A549 treated with dexamethasone at 1 μM for 4 hours (cell line): ENCODE measurements at places on chromosomes 5 and 9. TPM values are rescaled to one million over a fixed set of nuclear protein-coding genes. Genes with fewer than 3 reads are reported as not detected.

Gene RETREG1
- 2.3 to 4.2 TPM (median 3.0 TPM) in 5 replicates for total RNA-seq

Gene HIGD2A
- 239 to 292 TPM (median 247 TPM) in 5 replicates for total RNA-seq

Gene PCDHGA6
- total RNA-seq: 0.12 to 0.32 TPM (median 0.29 TPM) in 5 replicates

Gene PCA3
- not detected in 5 replicates for total RNA-seq

Gene PHF19
- 90.3 to 128 TPM (median 113 TPM) in 5 replicates for total RNA-seq

Gene SPATA9
- total RNA-seq: not detected in 5 replicates

Gene CAPSL
- total RNA-seq: not detected in 5 replicates

Gene EQTN
- 0.20 to 0.21 TPM in 2 of 5 replicates, not detected in the others for total RNA-seq

Gene SLCO4C1
- 0.02 TPM in 1 of 5 replicates, not detected in the others for total RNA-seq

Gene ITGA2
- total RNA-seq: 8.5 to 13.9 TPM (median 11.3 TPM) in 5 replicates

Gene KIAA1958
- total RNA-seq: 1.5 to 3.0 TPM (median 2.7 TPM) in 5 replicates

Gene NR2F1-AS1
- total RNA-seq: 2.6 to 4.2 TPM (median 3.8 TPM) in 5 replicates

Gene MEF2C
- 0.01 to 0.02 TPM (median 0.01 TPM) in 3 of 5 replicates, not detected in the others for total RNA-seq

Gene KIAA0825
- 0.41 to 0.71 TPM (median 0.52 TPM) in 5 replicates for total RNA-seq

Gene TMEM215
- 0.02 TPM in 3 of 5 replicates, not detected in the others for total RNA-seq

Gene SLC4A9
- 0.04 TPM in 1 of 5 replicates, not detected in the others for total RNA-seq

Gene KIF24
- total RNA-seq: 2.5 to 3.7 TPM (median 3.5 TPM) in 5 replicates

Gene SLC34A1
- total RNA-seq: not detected in 5 replicates
